Endodermal cell (in vitro differentiated cells): ENCODE measurements at places on chromosomes 3 and 15. TPM values are rescaled to one million over a fixed set of nuclear protein-coding genes. Genes with fewer than 3 reads are reported as not detected.

- DNase-seq, result no peak
Measured at GRCh38 chr3:83393276-83393675, 1565.5 kb upstream of the CADM2 start.

DNA sequence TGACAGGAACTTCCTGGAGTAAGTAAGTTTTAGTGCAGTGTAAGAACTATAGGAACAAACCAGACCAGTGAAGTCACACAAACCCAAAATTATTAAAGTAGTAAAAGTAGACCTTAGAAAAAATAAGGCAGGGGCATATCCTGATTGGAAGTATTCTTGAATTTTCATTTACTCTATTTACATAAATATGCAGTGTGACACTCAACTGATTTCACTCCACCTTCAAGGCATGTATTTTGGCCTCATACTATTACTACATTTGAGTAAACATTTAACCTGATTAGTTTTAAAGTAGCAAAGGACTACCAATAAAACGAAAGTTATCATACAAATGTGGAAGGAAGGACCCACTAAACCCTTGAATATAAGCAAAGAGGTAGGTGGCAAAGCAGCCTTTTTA, 22.8 kb downstream of the TRNT1 start:
- DNase-seq, result no peak

DNA sequence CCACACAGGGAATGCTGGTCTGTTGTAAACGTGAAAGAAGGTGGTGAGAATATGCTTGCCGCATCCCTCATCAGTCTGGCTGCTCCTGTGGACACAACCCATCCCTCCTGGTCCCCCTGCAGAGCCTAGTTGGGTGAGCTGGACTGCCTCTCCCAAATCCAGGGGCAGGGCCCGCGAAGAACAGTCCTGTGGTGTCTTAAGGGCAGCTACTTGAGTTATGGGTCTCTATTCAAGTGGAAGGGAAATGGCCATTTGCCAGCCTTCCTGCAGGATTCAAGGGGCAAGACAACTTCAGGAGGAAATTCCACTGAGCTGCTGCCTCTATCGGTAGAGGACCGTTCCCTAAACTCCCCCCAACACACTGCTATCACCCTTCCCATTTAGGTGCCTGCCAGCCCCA, 98.9 kb downstream of the IQSEC1 start:
- no peak for DNase-seq

DNA sequence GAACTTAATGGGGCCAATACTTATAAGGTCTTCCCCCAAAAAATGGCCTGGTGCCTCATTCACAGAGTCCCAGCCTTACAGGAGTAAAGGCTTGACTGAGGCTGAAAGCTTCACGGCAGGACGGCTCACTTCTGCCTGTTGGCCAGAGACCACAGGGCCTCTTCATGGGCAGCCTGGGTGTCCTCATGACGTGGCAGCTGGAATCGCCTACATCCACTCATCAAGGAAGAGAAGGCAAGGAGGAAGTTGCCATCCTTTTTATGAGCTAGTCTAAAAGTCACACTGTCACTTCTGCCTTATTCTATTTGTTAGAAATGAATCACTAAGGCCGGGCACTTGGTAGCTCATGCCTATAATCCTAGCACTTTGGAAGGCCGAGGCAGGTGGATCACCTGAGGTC, 89.3 kb upstream of the DGKG start:
- no peak for DNase-seq

- no peak for DNase-seq
Measured at GRCh38 chr15:82936966-82937711, 15.4 kb downstream of the HOMER2 start.

DNA sequence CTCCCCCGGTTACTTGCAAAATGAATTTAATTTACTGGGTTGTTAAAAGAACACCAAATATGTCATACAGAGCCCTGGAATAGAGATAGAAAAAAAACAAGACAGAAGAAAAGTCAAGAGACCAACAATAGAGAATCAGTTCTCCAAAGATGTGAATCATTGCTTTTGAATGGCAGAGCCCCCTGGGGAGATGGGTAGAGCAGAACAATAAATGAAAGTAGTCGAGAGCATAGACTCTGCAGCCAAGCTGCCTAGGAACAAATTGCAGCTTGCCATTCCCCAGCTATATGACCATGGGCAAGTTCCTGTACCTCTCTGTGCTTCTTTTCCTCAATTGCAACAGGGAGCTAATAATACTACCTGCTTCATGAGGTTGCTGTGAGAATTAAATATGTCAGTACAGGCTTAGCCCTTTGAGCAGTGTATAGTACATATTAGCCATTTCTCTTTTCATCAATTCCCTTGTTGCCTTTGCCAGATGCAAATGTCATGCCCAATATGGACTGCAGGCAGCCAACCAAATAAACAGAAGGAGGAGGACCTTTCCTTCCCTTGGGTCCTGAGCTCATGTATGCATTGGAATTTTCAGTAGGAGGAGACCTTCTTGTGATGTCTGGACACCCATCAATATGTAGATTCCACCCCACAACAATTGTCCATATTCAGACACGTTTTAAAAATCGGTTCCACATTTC, 25.0 kb upstream of the BFSP2 start:
- no peak for DNase-seq

- no peak for DNase-seq
Measured at GRCh38 chr15:88018869-88019641, 237.5 kb downstream of the NTRK3 start.

GRCh38 chr3:180142041-180142440, 105.3 kb upstream of the PEX5L start:
- no peak for DNase-seq

- no peak for DNase-seq
Measured at GRCh38 chr3:42719002-42719401, 16.4 kb upstream of the HHATL start.

The CELF6 gene
- total RNA-seq, result 0.40 to 0.76 TPM (median 0.62 TPM) in 3 replicates

The SLC30A4 gene
- total RNA-seq, result 1.2 to 1.9 TPM (median 1.2 TPM) in 3 replicates

The DZIP1L gene
- total RNA-seq, result 27.1 to 32.0 TPM (median 27.9 TPM) in 3 replicates

The DALRD3 gene
- total RNA-seq, result 40.8 to 44.5 TPM (median 43.8 TPM) in 3 replicates

The TMC3 gene
- not detected in 2 replicates for total RNA-seq

The ERICH6 gene
- 0.42 TPM in 1 of 2 replicates, not detected in the other for total RNA-seq
